ENCODE measurements at places on chromosomes 13 and 19. TPM values are rescaled to one million over a fixed set of nuclear protein-coding genes. Genes with fewer than 3 reads are reported as not detected.

LPAR2 gene
- total RNA-seq, result 4.1 TPM

GJA3 gene
- total RNA-seq, result 0.91 TPM

TRMT1 gene
- total RNA-seq, result 48.0 TPM

IL11 gene
- 115 TPM for total RNA-seq

KLK15 gene
- total RNA-seq, result not detected

TEX26 gene
- total RNA-seq, result not detected

EDNRB gene
- not detected for total RNA-seq

ZNF665 gene
- total RNA-seq, result not detected

KLK13 gene
- not detected for total RNA-seq

SLITRK6 gene
- total RNA-seq, result 0.97 TPM

ZNF433 gene
- not detected for total RNA-seq

ANKLE1 gene
- total RNA-seq, result 0.66 TPM

CFD gene
- total RNA-seq, result 17.4 TPM

IL17D gene
- 1.0 TPM for total RNA-seq

ACER1 gene
- total RNA-seq, result not detected

SOX1 gene
- not detected for total RNA-seq

CGB2 gene
- 0.31 TPM for total RNA-seq

MYO16 gene
- 0.08 TPM for total RNA-seq

SEMA6B gene
- total RNA-seq, result 5.8 TPM

CYP2S1 gene
- total RNA-seq, result 26.4 TPM

CEACAM8 gene
- total RNA-seq, result not detected

ZNF112 gene
- 2.3 TPM for total RNA-seq

CDC42EP5 gene
- total RNA-seq, result not detected

NFKBIB gene
- total RNA-seq, result 106 TPM

CEACAM5 gene
- 1.8 TPM for total RNA-seq

ZNF571 gene
- 0.89 TPM for total RNA-seq
